ENCODE measurements at places on chromosomes 6 and 20. TPM values are rescaled to one million over a fixed set of nuclear protein-coding genes. Genes with fewer than 3 reads are reported as not detected.

The HLA-DOB gene
- total RNA-seq, result 1.3 TPM

The IL17F gene
- total RNA-seq, result not detected

DNA sequence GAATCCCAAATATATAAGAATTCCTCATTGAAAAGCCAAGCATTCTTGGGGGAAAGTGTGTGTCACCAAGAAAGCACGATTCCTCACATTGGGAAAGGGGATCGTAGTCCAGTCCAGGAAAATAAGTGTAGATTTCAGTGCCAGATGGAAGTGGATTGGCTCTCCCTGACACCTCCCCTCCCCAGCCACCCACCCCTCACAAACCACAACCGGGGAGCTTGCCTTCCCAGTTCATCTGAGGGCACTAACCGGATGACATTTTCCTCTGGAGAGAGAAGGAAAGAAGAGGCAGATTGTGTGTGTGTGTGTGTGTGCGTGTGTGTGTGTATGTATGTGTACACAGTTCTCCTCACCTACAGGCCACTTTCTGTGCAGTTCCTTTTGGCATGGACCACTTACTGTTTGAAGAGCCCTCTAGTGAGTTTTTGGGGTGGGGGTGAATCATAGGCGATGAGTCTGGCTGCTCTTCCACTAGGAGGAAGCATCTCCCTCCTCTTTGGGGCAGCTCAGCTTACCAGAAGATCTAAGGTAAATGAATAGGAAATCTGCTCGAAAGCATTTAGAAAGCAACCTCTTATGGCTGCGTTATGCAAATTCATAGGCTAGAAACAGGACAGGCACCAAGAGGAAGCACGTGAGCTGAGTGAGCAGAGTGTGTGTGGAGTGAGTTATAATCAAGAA, 20.8 kb downstream of the DAAM2 start:
- H3K27me3 ChIP-seq, result no peaks in the 10 kb centered on the region
- H3K4me3 ChIP-seq, result no peak overlapping the region
- H3K36me3 ChIP-seq, result no peaks in the 10 kb centered on the region
- DNase-seq, result peak; percentile 47
- H3K4me1 ChIP-seq, result peaks cover 42% of the 10 kb centered on the region

The VIP gene
- total RNA-seq, result not detected

GRCh38 chr6:22081709-22082108, 215.1 kb downstream of the PRL start:
- no peaks in the 10 kb centered on the region for H3K27me3 ChIP-seq
- no peaks in the 10 kb centered on the region for H3K36me3 ChIP-seq
- H3K4me1 ChIP-seq, result no peaks in the 10 kb centered on the region
- no peak overlapping the region for H3K4me3 ChIP-seq
- DNase-seq, result no peak

The BPIFB1 gene
- total RNA-seq, result not detected

The MLN gene
- total RNA-seq, result not detected

DNA sequence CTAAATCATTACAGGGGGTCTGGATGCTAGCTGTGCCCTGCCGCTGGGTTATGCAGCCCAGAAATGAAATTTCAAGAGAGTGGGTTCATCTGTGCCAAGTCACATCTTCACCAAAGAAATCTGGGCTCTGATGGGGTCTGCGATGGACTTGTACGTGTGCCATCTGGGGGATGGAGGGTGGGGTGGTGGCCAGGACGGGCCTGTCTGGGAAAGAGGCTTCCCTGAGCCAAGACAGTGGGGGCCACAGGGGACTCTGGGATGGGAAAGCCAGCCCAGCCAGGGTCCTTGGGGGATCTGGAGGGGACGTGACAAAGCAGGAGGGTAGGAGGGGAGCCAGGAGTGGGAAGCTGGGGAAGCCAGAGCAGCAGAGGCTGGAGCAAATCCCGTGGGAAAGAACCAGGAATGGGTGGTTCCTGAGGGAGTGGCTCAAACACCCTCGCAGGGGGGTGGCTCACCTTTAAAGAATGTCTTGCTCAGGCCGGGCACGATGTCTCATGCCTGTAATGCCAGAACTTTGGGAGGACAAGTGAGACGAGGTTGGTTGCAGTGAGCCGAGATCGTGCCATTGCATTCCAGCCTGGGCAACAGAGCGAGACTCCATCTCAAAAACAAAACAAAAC, 36.3 kb upstream of the SULF2 start:
- no peak overlapping the region for H3K27ac ChIP-seq
- peak; percentile 35 for DNase-seq

Measured in thyroid gland (tissue), 4 donors.